ENCODE measurements at places on chromosomes 7 and 10.

- no peak for DNase-seq
Measured at GRCh38 chr7:125450749-125451148, 521.1 kb upstream of the POT1 start.

DNA sequence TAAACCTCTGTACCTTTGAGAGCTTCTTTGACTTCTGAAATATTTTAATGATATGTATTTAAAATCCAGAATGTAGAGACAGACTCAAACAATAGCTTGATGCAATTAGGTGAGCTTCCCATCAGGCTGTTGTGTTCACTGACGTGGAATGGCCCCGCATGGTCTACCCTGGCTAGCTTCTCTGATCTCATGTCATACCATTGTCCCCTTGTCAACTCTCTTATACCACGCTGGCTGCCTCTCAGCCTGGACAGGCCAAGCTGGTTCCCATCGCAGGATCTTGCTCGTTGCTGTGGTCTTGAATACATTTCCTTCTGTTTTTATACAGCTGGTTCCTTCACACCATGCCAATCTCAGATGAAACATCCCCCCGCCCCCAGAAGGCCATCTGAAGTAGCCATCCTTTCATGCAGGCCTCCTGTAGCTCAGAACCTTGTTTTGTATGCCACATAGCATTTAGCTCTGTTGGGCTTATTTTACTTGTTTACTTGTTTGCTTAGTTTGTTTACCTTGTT lies 84.2 kb downstream of the FANK1 start:
- no peak for DNase-seq

- DNase-seq, result no peak
Measured at GRCh38 chr7:112092709-112093395, 113.3 kb downstream of the DOCK4 start.

GRCh38 chr7:10655031-10655430 lies 318.6 kb upstream of the PHF14 start:
- no peak for DNase-seq

GRCh38 chr7:43784030-43784584 lies 25.6 kb downstream of the BLVRA start:
- DNase-seq, result no peak

GRCh38 chr7:30642789-30643188 lies 39.5 kb downstream of the CRHR2 start:
- no peak for DNase-seq

- no peak for DNase-seq
Measured at GRCh38 chr7:2521952-2522591, 2.5 kb downstream of the LFNG start.

DNA sequence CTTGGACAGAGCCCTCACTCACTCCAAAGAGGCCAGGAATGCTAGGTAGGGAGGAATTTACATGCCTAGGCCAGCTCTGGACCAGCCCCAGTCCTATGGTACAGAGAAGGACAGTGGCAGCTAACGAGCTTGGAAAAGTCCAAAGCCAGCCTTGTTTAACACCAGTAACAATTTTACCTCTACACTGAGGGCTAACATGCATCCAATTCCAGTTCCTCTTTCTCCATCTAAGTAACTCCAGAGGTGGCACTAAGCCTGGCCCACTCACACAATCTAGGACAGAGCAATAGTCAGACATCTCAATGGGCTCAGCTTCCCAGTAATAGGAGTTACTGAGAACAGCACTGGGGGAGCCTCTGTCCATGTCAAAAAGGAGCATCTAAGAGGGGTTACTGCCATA lies 5.7 kb upstream of the LCOR start:
- DNase-seq, result no peak

DNA sequence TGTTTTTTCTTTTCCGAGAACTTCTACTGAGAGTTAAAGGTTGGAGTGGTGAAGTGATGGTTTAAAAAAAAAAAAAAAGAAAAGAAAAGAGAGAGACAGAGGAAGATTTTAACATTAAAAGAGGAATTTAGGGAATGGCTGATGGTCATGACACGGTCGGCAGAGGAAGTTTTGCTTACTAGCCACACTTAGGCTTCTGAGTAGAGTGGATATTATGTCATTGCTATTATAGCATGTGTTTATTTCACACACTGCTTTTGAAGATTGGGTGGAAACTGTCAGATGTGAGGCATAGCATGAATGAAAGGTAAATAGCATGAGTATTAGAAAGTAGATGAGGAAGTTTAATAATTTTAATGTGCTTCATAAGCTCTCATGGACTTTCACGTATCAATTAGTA lies 2.5 kb downstream of the KAT6B start:
- DNase-seq, result no peak

DNA sequence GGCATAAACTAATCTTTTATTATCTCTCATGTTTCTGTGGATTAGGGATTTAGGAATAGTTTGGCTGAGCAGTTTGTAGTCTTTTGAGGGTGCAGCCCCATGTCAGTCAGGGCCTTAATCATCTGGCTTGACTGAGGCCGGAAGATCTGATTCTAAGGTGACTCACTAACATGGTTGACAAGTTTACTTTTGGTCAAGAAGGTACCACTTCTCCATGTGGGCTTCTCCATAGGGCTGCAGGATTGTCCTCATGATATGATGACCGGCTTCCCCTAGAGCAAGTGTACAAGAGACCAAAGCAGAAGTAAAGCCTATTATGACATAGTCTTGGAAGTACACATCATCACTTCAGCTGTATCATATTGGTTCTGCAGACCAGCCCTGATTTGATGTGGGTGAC lies 45.9 kb upstream of the OIT3 start:
- no peak for DNase-seq

- no peak for DNase-seq
Measured at GRCh38 chr7:51458693-51459092, 142.1 kb upstream of the COBL start.

DNA sequence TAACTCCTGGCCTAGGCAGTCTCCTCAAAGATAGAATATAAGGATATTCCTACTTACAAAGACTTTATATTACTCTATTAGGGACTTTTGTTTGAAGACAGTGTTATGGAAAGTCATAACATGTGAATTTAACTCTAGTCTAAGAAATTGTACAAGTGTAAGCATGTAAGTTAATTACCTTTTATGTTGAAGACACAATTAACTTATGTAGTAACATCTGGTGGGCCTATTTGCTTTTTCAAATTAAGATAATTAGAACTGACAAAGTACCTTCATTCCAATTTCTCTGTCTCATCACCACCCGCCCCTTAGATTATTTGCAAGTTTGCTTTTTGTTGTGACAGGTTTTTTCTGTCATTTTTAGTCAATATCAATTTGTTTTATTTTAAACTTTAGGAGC lies 126.0 kb upstream of the THSD7A start:
- no peak for DNase-seq

GRCh38 chr10:42983591-42983990 lies 93.3 kb upstream of the RET start:
- no peak for DNase-seq

DNA sequence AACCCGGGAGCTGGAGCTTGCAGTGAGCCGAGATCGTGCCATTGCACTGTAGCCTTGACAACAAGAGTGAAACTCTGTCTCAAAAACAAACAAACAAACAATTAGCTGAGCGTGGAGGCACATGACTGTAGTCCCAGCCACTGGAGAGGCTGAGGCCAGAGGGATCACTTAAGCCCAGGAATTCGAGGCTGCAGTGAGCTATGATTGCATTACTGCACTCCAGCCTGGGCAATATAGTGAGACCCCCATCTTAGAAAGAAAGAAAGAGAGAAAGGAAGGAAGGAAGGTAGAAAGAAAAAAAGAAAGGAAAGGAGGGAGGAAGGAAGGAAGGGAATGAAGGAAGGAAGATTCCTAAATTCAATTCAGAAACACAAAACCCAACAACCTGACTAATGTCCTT lies 141.3 kb upstream of the TNRC18 start:
- no peak for DNase-seq

Data from stimulated activated CD4-positive, alpha-beta T cell treated with anti-CD3 and anti-CD28 coated beads, Interleukin-1b, Interleukin-23, amount 100 ng/mL, for 24 hours (primary cell).